ENCODE measurements at places on chromosomes 2 and 18.
A peak's percentile ranks its signal among the peaks of the same experiment; 100 is the strongest.

GRCh38 chr2:30710461-30710860 lies 96.8 kb downstream of the CAPN13 start:
- no peak for DNase-seq

DNA sequence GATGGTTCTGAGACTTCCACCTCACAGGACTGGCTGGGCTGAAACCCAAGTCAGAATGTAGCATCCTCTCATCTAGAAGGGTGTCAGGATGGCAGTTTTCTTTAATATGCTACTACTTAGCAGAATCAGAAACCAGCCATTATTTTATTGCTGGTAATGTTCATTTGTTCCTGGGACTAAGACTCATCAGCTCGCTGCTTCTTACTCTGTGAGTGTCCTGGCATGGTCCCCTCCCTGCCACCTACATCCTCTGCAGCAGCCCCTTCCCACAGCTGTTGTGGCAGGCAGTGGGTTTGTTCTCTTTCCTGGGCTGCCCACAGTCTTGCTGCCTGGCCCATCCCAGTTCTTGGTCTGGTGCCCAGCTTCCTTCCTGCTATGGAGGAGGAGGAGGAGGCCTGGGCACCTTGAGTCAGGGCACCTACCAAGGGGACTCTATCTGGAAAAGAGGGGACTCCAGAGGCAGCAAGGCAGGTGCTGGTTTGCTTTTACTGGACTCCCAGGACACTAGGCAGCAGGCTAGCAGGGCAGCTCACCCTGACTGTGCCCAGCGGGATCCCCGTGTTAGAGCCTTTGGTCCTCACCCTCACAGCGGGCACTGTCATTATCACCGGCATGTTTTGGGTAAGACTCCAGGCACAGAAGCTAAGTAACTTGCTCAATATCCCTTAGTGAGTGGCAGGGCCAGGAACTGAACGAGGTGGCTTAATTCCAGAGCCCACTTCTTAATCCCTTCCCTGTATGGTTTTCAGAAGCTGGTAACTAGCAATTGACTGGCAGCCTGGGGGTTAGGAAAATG lies 62.1 kb downstream of the LRRFIP1 start:
- DNase-seq, result no peak

DNA sequence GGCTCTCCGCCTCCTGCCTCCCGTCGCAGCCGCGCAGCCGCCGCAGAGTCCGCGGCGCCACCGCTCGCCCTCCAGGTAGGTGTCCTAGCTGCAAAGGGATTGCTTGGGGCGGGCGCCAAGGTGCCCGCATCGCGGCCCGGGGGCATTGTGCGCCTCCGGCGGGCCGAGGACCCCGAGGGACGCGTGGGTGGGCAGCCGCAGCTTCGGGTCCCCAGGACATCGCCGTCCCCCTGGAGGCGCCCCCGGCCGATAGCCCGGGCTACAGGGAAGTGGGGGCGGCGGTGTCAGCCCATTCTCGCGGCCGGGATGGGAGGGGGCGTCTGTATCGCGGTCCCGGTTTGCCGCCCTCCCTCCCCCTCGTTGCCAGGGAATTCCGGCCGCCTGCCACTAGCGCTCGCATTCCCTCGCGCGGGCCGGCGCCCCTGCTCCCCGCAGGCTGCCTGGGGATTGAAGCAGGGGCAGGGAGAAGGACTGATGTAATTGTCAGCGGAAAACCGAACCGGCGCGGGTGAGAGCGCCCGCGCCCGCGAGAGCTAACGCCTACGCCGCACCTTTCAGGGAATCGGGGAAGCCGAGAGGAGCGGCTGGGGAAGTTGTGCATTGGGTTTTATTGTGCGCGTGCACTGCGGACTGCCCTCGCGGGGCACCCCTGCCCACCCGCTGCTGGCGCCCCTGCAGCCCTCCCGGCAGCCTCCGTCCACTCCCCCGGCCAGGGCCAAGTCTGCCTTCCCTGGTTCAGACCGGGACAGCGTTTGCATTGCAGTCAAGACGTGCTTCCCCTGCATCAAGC lies 483 bp downstream of the OSBPL6 start:
- DNase-seq, result peak; percentile 17

DNA sequence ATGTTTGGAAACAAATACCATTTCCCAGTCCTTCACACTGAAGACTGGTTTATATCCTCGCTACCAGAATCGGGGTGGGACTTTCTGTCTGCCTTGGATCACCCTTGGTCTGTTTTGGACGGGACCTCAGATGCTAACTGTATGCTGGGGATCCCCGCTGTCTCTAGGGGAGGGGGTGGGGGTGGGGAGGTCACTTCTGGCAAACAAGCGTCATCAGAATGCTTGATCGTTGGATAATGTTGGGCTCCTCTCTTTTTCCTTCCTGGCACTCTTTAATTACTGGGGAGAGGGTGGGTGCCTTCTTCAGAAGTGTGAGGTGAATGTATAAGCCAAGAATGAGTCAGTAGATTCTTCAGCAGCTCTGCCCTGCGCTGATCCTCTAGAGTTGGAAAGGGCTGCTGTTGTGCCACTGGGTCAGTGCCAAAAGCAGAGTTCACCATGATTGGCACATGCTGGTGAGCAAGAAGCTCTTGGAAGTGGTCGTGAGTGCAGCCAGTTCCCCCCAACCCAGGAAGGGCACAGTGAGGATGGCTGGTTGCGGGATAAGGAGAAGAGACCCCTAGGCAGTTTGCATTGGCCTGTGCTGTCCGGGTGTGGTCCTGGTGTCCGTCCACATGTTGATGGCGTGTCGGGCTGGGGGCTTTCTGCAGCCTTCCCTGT lies 32.2 kb downstream of the DGKD start:
- peak; percentile 21 for DNase-seq

DNA sequence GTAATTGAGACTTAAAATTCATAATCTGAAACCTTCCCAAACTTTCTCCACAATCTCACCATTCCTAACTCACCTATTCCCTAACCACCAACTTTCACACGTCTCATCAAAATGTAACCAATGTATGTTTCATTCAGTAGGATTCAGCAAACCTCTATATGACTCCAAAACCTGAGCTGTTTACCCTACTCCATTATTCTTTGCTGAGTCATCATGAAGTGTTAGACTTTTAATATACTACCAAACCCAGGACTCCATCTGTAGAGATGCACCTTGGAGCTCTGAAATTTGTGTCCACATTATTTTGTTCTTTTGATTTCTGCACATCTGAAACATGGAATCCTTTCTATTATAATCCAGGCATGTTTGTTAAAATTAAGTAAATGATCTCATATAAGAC lies 727.0 kb upstream of the PIK3C3 start:
- no peak for DNase-seq

DNA sequence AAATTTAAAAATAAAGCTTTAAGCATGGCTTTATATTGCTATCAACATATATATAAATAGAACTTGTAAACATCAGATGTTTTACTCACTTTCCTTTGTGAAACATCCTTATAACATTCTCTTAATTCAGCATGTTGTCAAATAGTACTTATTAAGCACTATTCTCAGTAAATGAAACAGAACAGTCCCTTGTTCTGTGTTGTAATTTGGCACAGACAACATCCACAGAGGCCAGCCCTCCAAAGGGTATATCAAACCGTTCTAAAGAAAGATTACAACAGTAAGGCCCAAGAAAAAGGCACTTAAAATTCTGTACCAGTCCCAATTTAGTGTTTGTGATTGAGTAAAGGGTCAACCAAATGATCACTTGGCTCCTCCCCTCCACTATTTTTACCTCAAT lies 46.0 kb downstream of the GAREM1 start:
- DNase-seq, result no peak

DNA sequence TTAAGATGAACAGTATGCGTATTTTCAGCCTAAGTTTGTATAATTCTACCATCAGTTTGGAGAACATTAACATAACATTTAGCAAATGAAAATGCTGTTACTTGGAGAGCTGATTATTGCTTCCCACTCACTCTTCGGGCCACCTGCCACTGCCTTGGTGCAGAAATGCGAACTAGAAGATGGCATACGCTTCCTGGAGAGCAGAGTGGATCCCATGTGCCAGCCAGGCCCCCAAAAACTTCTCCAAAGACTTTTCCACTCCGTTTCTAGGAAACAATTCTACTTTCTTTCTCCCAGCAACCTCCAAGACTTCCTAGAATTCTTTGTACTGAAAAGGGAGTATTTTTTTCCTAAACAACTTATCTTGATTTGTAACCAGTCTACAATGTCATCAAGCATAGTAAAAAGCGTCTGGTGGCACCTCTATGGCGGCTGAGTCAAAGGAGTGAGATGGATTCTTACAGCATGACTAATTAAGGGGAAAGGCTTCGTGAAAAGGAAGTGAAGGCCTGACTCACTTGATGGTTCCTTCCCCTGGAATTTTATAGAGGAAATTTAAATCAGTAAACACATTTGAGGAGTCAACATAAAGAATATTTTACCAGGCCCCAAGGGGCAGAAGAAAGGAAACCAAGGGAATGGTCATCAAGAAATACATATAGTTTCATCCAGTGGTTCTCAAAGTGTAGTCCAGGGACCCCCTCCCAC lies 36.6 kb downstream of the FEZ2 start:
- no peak for DNase-seq

DNA sequence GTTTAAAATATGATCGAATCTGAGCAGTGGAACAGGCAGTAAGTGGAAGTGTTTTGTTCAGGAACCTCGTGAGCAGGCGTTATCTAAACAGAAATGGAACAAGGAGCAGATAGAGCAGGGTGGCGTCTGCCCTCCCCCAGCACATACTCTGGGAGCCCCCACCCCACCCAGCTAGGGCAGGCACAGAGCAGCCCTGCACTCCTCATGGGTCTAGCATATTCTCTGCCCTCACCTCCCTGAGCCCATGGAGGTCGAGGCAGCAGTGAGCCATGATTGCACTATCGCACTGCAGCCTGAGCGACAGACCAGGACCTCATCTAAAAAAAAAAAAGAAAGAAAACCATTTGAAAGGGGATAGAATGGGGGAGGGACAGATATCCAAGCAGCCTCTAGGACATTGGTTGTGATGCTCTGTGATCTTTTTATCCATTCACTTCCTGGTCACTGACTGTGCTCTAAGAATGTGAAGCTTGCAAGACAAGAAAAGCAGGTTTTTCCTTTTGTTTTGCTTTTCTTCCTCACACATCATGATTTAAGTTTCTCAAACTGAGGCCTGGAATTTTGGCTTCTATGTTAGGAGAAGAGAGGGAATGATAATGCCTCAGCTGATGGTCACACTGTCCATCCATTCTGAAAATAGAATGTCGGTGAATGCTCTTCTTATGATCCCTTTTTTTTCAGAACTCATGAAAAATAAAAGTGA lies 3.1 kb downstream of the MLPH start:
- no peak for DNase-seq

DNA sequence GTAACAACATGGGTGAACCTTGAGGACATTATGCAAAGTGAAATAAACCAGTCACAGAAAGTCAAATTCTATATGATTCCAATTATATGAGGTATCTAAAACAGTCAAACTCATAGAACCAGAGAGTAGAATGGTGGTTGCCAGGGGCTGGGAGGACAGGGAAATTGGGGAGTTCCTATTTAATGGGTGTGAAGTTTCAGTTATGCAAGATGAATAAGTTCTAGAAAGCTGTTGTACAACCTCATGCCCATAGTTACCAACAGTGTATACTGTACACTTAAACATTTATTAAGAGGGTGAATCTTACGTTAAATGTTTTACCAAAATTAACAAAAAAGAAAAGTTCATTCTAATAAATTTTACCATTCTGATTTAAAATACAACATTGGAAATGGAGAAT lies 92.7 kb upstream of the WDSUB1 start:
- DNase-seq, result no peak

DNA sequence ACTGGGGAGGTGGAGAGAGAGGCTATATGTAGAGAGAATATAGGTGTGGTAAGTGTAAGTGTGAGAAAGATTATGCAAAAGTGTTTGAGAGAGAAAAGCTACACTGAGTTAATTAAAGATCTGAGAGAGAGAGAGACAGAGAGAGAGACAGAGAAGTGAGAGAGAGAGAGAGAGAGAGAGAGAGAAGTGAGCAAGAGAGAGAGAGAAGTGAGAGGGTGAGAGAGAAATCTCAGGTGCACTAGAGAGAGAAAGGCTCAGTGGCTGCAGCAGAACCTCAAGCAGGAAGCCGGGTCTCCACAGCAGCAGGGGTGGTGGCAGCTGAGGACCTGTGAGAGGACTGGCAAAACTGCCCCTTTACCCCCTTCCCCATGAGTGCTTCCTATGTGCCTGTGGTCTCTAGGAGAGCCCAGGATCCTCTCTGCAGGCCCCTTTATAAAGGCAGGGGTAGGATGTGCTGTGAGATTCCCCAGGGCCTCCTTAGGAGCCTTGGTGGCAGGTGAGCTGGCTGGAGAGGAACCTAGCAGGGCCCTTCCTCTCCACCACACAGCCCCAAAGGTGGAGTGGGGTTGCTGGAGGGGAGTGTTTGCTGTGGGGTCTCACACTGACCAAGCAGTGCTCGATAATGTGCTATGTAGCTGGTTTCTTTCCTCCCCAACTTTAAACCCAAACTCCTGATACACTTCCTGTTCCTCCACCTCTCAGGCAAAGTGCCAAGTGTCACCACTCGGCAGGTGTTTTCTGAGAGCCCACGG lies 52.6 kb downstream of the SLC4A5 start:
- DNase-seq, result no peak

DNA sequence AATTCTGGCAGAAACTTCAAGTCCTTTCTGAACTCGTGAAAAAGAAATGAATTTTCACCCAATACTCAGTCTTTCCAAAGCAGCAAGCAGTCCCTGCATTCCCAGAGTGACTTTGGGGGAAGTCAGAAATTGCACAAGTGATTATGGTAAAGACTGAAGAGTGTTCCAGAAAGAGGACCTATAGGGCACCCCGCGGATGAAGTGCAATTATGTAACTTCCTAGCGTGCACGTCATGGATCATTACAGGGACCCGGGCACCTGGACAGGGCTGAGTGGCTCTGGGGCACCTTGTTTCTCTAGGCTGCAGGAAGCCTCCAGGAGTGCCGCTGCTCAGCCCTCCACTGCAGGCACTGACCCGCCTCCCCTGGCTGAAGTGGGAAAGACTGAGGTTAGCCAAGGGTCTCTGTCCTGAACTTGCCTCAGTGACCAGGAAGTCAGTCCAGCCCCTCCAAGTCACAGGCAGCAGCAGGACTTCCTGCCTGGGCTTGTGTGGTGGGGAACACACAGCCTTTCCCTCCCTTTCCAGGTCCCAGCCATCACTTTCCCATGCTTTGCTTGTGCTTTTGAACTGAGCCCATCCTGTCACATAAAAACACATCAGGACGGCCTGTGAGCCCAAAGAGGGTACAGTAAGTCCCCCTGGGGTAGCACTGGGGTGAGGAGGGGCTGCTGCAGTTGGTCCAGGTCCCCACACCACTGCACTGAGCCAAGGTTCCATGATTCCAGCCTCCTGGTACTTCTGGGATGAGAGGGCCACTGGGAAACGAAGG lies 19.8 kb downstream of the TMEM185B start:
- no peak for DNase-seq

- DNase-seq, result no peak
Measured at GRCh38 chr2:25596516-25597244, 76.7 kb downstream of the DTNB start.

DNA sequence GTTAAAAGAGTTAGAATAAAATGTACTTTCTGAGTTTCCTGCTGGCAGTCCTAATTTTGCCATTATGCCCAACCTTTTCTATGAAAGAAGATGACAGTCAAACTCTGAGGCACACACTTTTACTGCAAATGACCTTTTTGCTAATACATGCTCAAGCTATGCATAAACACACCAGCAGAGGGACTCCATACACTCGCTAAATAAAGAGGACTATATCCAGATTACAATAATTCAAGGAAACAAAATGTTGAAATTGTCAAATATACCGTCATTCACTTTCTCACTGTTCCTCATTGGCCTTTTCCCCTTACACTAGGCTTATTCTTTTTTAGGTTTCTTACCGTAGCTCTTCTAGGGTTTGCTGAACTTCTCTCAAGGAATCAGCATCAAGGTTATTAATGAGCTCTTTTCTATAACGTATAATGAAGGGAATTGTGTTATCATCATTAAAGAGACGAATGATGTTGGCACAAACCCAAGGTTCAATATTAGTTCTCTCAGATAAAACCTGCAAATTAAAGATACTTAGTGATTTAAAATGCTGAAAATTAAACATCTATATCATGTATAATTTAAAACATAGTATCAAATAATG lies 25.7 kb downstream of the SRBD1 start:
- no peak for DNase-seq
